ENCODE measurements at places on chromosomes 5 and 9.

DNA sequence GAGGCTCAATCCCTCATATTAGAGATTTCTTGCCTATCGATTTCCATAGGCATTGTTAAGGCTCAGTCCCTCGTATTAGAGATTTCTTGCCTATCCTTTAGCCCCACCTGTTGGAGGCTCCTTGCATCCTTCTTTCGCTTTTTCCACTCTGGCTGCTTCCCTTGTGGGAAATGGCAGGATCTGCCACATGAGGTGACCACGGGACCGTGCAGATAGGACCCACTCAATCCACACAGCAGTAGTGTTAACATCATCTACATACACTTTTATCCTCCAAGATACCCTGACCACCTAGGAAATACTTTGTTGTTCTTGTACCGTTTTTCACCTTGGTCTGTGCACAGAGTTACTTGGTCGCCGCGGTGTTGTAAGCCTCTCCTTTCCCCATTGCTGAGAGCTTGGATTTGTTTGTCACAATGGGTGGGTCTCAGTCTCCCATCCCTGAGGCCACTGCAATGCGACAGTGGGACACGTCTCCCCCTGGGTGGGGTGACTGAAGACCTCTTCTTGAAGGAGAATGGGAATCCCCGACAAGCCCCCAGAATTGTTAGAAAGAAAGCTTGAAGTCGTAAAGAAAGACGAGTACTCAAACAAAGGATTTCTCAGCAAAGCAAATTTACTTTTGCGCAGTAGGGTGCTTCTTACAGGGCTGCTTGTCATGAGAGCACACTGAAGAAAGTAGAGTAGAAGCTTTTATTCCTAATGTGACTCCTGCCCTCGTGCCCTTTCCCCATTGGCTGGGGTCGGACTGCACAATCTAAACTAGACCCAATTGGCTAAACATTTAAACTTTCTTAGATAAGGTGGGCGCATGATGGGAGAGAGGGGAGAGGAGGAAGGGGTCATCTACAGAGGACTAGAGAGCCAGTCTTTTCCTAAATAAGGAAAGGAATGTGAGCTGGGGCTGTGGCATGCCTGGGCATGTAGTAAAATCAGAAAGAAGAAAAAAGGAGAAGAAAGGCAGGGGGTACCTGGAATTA lies 19.8 kb downstream of the IFT74 start:
- no peak for DNase-seq

DNA sequence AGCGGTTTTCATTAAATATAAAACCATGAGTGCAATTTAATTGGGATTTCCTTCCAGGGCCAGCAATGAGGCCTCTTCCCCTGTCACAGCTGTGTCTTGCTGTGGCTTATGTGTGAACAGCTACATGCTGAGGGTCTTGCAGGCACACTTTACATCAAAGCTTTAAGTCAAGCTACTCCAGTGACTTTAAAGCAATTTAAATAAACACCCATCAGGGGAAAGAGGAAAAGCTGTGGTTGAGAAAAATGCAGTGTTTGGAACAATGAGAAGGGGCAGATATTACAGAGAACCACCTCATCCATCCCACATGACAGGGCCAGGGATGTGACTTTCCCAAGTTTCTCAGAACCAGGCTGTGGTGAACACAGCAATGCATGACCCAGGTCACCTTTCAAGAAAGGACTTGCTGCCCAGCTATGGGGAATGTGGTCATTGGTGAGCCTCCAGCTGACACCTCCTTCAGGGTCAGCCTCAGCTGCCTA lies 115.9 kb upstream of the LPAR1 start:
- DNase-seq: no peak

DNA sequence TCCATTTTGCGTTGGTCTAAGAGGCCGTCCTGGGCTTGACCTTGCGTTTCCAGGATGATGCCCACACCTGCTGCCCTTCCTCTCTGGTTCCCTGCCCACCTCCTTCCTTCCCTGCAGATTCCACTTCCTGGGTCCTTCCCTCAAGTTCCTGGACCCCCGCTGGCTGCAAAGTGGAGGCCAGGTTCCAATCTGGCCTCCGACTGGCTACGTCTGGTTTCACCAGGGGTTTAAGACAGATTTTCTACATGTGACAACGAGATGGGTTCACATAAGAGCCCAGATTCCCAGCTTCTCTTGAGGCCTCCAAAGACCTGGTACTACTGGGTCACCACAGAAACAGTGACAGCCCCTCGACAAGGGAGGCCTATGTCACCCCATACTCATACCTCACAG lies 2.1 kb downstream of the MGAT4B start:
- no peak for DNase-seq

DNA sequence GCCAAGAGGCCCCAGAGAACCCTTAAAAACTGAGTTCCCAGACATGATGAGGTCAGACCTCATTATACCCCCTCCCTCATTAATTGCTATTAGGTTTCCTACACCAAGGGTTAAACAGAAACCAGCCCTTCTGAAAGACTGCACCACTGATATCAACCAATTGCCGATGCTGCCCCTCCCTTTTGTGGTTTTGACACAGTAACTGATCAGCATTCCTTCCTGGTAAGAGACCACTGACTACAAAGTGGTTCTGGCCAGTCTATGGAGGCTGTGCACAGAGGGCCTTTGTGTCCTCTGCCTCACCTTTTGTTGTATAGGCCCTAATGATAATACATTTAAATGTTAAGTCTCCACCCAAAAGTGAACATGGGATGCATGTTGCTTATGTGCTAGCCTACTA lies 201.5 kb downstream of the FRMD3 start:
- DNase-seq: no peak

DNA sequence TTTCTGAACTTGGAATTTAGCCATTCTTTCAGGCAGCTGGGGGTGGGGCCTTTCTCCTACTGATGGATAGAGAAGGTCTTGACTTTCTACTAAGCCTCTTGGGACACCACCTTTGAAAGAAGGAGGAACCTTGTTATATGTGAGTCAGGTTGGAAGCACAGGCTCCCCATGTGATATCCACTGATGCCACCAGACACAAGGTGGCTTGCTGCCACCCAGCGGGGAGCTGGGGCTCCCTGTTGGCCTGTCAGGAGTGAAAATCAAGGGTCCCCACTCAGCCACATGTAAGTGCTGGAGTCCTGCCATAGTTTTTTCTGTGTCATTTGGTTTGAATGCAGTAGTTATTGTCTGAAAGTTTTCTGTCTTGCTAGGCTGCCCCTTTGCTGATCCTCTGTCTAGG lies 252.4 kb upstream of the NFIL3 start:
- DNase-seq: no peak
